ENCODE measurements at places on chromosomes 11 and 22.
A peak's percentile ranks its signal among the peaks of the same experiment; 100 is the strongest.

- no peak for DNase-seq
Observed at GRCh38 chr11:61356706-61357105, 5.0 kb downstream of the CYB561A3 start.

GRCh38 chr11:112113539-112114457, 27.1 kb downstream of the SDHD start:
- peak; percentile 69 for DNase-seq

DNA sequence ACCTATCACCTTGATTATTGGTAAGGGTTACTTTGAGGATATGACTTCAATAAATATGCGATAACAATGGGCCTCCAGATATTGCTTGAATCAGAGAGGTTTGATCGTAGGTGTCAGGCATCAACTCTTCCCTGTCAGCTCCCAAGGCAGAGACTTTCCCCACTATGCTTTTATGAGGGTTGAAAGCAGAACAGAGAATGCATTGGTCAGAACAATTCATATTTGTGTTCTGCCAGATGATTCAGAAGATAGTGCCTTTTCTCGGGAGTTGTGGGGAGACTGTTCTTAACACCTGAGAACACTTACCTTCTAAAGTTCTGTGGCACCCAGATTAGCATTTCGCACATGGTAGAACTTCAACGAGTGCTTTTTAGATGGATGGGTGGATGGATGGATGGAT, 386.3 kb upstream of the CADM1 start:
- DNase-seq: no peak

DNA sequence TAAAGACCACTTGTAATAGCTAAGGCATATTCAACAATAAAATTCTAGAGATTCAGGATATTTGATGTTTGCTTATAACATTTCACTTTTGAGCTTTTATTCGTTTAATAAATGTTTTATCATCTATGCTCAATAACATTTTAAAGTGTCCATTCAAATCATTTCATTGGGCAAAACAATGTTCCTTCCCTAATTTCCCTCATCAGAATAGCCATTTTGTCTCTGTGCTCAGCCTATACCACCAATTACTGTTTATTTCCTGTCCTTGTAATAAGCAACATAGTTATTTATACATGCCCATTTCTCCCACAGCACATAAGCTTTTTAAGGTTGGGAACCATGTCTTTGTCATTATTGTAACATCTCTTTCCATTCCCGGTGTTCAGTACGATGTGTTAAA, 1.3 kb upstream of the SC5D start:
- DNase-seq: no peak

- DNase-seq: peak; percentile 64
Observed at GRCh38 chr11:96187822-96188221, 155.2 kb downstream of the MAML2 start.

- DNase-seq: no peak
Observed at GRCh38 chr22:26952004-26952403, 294.6 kb downstream of the MIAT start.

DNA sequence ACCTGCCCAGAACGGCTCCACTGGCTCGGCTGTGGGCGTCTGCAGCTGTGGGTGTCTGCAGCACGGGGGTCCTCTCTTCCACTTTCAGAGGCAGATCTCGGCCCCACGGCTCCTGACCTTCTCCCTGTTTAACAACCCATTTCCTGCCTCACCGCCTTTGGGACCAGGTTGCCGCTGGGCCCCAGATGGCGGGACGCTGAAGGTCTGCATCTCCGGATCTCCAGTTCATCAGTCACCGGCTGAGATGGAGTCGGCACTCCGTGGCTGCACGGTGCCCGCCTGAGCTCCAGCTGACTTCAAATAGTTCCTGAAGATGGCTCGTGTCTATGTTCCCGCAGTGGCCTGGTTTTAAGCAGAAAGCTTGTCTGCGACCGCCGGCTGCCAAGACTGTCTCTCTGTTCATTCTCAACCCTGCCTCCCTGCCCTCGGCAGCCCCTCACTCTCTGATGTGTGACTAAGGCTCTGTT, 475.9 kb downstream of the BRD1 start:
- DNase-seq: no peak

DNA sequence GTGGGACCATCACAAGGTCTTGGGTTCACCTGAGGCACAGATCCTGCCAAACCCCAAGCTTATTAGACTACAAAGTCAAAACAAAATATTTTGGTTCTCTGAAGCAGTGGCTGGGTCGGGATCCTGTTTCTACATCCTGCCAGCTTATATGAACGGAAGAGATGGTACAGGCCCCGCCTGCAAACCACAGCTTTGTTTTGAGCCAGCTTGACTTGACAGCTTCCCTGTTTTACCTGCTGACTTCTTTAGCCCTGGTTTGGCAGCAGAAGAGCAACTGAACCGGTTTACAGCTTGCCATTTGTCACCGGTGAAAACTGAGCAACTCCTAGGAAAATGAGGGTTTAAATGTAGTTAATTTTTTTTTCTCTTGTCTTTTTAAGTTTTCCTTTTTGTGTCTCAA, 11.4 kb downstream of the PACS1 start:
- DNase-seq: peak; percentile 53

DNA sequence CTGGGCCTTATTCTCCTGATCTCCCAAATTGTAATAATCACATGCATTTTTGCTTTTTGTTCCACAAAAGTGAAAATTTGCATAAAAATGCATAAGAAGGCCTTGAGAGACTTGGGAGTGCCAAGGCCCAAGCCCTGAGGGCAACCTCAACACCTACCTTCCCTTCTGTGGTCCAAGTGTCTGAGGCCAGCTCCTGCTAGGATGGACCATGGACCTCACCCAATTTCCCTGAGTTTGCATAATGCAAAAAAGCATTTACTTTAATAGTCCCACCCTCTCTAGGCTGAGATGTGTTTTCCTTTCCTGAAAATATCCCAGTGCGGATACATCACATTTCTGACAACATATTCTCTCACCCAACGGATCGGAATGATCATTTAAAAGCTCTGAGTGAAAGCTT, 194.1 kb upstream of the TENM4 start:
- DNase-seq: no peak

DNA sequence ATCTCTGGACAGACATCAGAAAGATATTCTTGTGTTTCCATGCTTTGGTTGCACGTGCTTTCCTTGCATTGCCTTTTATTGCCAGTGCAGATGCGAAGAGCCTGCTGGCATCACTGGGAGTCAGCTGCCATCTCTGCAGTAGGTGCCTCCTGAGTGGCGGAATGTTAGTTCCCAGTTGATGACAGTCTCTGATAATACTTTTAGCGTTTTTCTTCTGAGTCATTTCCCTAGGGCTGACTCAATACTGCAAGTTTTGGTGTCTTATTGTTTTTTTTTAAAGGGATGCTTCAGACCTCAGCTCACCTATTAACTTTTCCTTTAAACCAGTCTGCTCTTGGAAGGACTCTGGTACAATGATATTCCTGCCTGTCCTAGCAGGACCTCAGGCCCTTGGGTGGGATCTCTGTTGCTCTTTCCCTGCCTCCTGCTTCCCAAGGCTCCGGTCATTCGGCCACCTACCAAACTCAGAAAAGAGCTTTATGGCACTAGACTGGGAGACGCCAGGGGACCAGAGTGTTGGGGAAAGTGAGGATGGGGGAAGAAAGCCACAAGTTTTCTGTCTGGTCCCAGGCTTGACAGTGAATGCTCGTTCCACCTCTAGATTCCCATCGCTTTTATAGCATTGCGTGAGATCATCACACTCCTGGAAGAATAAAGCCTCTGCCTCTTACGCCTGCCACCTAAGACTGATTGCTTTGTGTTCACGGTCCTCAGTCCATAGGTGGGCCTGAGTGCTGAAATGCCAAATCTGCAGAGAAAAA, 308.7 kb downstream of the DDX10 start:
- peak; percentile 93 for DNase-seq

GRCh38 chr11:2120359-2121100, 18.7 kb downstream of the IGF2 start:
- no peak for DNase-seq

- peak; percentile 13 for DNase-seq
Observed at GRCh38 chr11:102914238-102915043, 39.7 kb upstream of the MMP12 start.

DNA sequence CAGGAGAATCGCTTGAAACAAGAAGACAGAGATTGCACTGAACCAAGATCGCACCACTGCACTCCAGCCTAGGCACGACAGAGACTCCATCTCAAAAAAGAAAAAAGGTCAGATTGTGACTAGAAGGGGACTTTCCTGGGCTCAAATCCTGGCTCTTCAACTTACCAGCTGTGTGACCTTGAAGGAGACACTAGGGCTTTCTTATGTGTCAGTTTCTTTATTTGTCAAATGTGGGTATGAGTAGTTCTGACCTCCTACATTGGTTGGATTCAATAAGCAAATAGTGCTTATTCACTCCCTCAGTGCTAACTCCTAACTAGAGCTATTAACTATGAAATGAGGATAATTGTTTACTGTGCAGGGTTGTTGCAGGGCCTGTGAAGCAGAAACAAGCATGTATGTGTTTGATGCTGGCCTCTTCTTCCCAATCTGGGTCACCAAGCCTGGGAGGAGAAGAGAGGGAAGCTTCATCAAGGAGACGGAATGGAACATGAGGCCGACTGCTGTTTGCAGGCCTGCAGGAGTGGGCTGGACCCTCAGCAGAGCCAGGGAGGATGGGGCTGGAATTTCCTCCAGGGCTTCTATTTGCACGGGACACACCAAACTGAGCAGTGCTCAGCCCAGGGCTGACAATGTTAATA, 22.5 kb downstream of the RHOD start:
- DNase-seq: no peak

- peak; percentile 77 for DNase-seq
Observed at GRCh38 chr22:42991010-42991651, 23.8 kb downstream of the PACSIN2 start.

GRCh38 chr11:85922367-85922766, 67.2 kb downstream of the CCDC83 start:
- DNase-seq: no peak

All from A172 (cell line).